ENCODE measurements at places on chromosomes 2 and 18. TPM values are rescaled to one million over a fixed set of nuclear protein-coding genes. Genes with fewer than 3 reads are reported as not detected.

Gene NHEJ1
- 19.7 TPM for total RNA-seq

Gene LYPD1
- total RNA-seq: 0.22 TPM

Gene ALKAL2
- total RNA-seq: not detected

Gene THAP4
- 44.4 TPM for total RNA-seq

Gene NEU2
- total RNA-seq: not detected
